ENCODE measurements at places on chromosomes 2 and 18.

GRCh38 chr2:96869281-96869821, 529 bp downstream of the SEMA4C start:
- peak; percentile 58 for DNase-seq

GRCh38 chr2:185208261-185208660, 530.3 kb upstream of the FSIP2 start:
- DNase-seq = no peak

- peak; percentile 33 for DNase-seq
Observed at GRCh38 chr2:224922142-224922727, 120.0 kb downstream of the DOCK10 start.

DNA sequence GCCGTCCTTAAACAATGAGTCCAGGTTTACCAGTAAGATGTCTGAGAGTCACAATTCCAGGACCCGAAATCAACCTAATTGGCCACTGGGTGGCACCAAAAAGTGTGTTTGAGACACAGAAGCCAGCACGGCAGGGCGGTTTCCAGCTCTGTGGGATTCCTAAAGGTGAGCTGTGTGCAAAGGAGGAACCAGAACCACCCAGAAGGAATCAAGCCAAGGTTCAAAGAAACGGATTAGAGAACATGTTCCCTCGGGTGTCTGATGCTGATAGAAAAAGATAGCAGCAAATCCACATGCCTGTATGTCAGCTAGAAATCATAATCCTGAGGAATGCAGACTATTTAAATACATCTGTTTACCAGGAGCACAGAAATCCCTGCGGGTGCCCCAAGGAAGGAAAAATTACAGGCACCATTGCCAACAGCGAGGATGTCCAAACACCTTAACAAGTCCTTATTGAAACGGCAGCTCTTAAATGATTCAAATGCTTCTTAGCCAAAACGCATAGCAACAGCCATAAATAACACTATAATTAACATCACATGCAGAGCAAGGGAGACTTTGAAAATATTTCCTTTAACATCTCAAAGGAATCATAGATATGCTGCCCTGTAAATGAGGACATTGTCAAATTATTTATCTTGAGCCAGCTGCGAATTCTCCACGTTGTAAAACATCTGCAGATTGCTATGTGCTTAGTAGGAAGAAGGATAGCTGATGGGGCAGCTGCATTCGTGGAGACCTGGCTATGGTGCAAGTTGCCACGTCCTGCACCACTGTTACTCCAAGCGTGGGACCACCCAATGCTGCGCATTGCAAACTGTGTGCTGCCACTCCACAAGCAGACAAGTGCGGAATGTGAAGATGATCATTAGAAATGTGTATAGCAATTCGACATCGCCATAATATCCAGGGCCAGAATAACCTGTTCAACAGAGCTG, 318.7 kb upstream of the NCKAP5 start:
- DNase-seq = peak; percentile 66

DNA sequence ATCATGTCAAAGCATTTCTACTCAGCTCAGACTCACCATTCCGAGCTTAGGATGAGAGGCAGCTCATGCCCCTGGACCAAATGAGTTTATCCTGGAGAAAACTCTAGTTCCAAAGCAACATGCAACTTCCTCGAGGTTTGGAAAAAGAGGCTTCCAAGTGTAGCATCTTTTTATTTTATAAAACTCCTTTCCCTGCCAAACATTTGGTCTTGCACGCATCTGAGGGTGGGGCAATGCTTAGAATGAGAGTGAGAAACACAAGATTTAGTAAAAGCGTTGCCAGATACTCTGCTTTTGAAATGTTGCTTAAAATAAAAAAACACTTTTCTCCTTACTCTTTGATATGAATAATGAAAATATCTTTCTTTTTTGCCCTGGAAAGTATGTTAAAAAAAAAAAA, 151.5 kb downstream of the NCKAP5 start:
- DNase-seq = no peak

GRCh38 chr2:180591947-180592346, 388.5 kb upstream of the UBE2E3 start:
- DNase-seq = no peak

DNA sequence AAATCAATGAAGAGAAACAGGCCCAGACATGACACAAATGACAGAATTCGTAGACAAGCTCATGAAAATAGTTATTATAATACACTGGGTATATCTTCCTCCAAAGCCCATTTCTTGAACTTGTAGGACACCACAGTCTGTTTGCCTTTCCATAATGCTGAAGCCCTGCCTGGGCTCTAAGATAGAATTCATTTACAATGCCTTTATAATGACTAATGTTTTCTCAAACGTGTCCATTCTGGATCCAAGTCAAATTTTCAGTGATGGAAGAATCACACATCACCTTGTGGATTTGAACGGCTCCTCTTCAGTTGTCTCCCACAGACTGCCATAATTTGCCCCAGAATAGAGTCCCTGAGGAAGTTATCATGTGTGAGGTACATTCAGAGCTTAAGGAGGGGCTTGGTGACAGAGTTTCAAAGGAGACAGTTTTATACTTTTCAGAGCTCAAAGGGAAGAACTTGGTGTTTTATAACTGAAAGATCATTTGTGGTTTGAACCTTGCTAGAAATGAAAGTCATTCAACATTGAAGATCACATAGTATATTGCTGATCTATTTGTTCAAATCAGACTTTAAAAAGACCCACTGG, 38.2 kb downstream of the CASP8 start:
- DNase-seq = no peak

DNA sequence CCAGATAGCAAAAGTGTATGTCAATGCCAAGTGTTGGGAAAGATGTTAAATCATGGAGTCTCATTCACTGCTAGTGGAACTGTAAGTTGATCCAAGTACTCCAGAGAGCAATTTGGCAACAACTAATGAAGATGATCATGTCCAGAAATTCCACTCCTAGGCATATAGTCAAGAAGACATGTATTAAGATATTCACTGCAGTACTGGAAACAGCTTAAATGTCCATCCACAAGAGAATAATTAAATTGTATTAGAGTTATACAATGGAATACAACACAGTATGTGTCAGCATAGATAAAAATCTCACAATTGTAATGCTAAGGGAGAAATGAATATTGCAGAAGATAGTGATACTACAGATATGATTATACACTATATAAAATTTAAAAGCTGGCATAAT, 15.2 kb upstream of the LBH start:
- no peak for DNase-seq

DNA sequence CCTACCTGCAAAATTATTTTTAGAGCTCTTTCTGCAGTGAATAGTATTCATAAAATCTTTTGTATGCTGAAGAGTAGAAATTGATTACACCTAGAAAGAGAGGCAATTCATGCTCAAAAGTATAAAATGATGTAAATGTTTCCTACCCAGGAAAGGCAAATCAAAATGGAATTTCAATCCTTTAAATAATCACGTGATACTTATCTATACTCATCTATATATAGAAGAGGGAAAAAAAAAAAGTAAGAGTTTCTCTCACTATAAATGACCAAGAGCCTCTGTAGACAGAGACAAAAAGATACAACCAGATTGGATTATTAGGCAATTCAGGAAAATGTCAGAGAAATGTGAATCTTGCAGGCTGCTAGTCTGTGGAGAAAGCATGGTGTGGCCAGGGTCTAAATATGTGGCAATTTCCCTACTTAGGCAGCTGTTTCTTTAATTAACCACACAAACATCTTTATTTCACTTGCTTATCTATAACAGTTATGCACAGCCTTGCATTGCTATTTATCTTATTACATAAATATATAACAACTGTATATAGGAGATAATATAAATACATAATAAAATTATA, 39.5 kb downstream of the METTL8 start:
- DNase-seq = no peak

- no peak for DNase-seq
Observed at GRCh38 chr2:111667542-111668273, 216.3 kb downstream of the ANAPC1 start.

GRCh38 chr2:218323526-218324472, 31.5 kb upstream of the TMBIM1 start:
- peak; percentile 9 for DNase-seq

GRCh38 chr2:106044021-106044420, 150.1 kb downstream of the UXS1 start:
- DNase-seq = no peak

DNA sequence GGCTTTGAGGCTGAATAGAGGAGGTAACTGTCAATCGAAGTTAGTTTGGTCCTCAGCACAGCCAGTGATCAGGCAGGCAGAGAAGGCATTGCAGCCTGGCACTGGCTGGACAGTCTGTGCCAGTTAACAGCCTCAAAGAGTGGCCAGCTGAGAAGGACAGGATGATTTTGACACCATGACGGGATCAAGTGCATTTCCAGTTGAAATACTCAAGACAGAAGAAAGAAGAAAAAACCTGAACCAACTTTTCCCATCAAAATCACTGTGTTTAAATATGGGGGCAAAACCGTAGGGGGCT, 96.7 kb upstream of the ZCCHC2 start:
- no peak for DNase-seq

DNA sequence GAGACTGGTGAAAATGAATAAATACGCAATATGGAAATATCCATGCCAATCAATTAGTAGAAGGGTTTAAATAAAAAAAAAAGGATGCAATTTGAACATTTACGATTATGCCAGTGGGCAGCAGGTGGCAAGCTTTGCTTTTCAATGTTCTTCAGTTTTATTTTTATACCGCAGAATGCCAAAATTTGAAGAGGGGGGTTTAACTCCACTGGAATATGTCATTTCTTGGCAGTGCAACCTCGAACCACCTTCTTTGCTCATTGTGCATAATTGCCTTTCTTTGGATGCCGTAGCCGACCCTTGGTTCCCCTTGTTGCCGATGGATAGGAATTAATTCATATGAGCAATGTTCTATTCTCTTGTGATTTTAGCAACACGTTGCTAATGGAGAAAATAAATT, 88.0 kb downstream of the LTBP1 start:
- no peak for DNase-seq

DNA sequence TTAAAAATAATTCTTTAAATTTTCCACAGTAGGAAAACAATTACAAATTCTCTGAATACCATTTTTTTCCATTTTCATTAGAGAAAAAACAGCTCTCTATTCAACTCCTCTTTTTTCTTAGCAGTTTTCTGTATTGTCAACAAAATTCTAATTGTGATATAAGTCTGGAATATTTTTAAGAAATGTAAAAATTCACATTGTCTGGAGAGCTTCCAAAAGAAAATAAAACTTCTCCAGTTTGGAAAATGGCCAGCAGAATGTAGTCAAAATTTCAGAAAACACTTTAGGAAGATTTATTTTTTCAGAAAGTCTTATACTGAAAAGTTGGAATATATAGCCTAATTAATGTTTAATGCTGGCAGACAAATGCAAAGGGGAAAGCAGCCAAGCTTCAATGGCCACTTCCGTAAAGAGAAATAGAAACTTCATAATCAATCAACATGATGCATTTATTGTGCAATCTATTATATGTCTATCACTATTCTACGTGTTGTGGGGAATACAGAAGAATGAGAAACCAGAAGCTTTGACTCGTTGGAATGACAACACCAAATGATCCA, 733.2 kb upstream of the PKDCC start:
- DNase-seq = no peak

- DNase-seq = no peak
Observed at GRCh38 chr2:220531216-220531615, 903.8 kb downstream of the SLC4A3 start.

DNA sequence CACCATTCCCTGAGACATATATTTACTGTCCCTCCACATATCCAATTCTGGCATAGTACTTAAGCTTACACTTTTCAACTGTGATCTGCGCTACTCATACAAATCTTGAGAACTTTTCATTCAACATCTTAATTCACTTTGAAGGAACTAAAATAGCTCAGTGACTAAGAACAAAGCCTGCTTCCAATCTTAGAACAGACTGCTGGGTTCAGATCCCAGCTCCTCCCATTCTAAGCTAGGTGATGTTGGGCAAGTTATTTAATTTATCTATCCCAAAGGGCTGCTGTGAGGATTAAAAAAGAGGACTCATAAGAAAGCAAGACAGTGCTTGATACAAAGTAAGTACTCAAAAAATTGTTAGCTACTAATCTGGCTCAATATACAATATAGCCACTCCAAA, 57.9 kb downstream of the UGP2 start:
- no peak for DNase-seq

- no peak for DNase-seq
Observed at GRCh38 chr2:232387451-232388171, 9.1 kb downstream of the ALPP start.

GRCh38 chr2:160878618-160879017, 281.6 kb upstream of the TANK start:
- DNase-seq = no peak

GRCh38 chr18:76376225-76376624, 118.8 kb downstream of the ZNF516 start:
- DNase-seq = no peak

DNA sequence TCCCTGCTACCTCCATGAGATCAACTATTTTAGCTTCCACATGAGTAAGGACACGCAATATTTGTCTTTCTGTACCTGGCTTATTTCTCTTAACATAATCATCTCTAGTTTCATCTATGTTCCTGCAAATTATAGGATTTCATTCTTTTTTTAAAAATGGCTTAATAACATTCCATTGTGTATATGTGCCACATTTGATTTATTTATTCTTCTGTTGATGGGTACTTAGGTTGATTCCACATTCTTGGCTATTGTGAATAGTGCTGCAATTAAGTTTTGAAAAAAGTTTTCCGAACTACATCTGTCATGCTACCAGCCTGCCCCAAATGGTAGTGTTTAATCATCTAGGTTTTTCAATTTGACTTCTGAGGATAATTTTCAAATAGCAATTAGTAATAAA, 36.3 kb downstream of the SPAG16 start:
- no peak for DNase-seq

GRCh38 chr2:39948016-39948719, 169.1 kb upstream of the THUMPD2 start:
- no peak for DNase-seq

GRCh38 chr2:102522890-102523289, 49.9 kb downstream of the SLC9A4 start:
- DNase-seq = no peak

- DNase-seq = no peak
Observed at GRCh38 chr18:45488645-45489044, 126.6 kb upstream of the SLC14A2 start.

GRCh38 chr2:99081891-99082290, 59.6 kb upstream of the C2orf15 start:
- no peak for DNase-seq

GRCh38 chr2:99380376-99381010, 43.3 kb downstream of the EIF5B start:
- DNase-seq = no peak

DNA sequence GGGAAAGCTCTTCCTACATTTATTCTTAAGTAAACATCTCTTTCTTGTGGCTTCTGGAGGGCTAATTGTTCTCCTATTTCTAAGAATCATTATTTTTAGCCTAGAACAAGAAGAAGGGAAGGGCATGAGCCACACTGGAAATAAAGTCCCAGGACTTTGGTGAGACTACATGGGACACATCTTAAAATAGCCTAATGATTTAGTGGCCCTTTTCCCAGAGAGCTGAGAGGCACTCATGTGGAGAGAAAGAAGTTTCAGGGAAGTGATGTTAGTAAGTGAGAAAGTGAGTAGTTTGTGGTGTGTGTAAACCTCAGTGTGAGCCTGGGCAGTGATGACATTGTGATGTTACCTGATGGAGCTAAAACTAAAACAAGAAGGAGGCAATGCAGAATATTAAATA, 14.6 kb downstream of the ITGA4 start:
- DNase-seq = no peak

GRCh38 chr2:41972819-41973218, 75.0 kb upstream of the PKDCC start:
- no peak for DNase-seq
